Activated CD8-positive, alpha-beta T cell treated with anti-CD3 and anti-CD28 coated beads for 36 hours (primary cell): ENCODE measurements at places on chromosomes 4 and X. TPM values are rescaled to one million over a fixed set of nuclear protein-coding genes. Genes with fewer than 3 reads are reported as not detected.
A peak's percentile ranks its signal among the peaks of the same experiment; 100 is the strongest.

CWH43 gene
- total RNA-seq = not detected

SHISA3 gene
- not detected for total RNA-seq

FAT4 gene
- total RNA-seq = not detected

RHOXF1 gene
- total RNA-seq = not detected

MTNR1A gene
- not detected for total RNA-seq

DNA sequence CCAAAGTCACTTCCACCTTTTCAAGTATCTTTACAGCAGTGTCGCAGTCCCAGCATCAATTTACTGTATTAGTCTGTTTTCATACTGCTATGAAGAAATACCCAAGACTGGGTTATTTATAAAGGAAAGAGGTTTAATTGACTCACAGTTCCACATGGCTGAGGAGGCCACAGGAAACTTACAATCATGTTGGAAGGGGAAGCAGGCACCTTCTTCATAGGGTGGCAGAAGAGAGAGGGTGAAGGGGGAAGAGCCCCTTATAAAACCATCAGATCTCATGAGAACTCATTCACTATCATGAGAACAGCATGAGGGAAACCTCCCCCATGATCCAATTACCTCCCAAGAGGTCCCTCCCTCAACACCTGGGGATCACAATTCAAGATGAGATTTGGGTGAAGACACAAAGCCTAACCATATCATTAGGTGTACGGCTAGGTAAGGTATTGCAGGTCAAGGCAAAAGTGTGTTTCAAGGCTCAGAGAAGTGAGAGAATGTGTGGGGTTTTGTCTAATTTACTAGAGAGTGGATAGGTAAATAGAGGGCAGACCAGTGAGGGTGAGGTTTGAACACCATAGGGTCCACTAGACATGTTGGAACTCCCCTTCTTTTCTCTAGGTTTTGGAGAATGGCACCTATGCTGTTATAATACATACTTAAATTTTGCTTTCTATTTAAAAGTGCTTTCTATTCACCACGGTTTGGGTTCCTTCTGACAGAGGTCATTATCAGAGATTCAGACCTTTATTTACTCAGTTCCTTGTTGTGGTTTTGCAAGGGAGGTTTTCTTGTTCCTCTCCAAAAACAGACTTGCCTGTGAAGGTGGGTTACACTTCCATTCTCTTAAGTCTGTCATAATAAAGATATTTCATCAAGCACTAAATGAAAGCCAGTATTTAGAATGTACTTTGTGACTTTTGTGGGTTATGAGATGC lies 186.6 kb downstream of the CPEB2 start:
- DNase-seq = no peak

- DNase-seq = no peak
Observed at GRCh38 chrX:13770013-13770535, 35.5 kb downstream of the OFD1 start.

DNA sequence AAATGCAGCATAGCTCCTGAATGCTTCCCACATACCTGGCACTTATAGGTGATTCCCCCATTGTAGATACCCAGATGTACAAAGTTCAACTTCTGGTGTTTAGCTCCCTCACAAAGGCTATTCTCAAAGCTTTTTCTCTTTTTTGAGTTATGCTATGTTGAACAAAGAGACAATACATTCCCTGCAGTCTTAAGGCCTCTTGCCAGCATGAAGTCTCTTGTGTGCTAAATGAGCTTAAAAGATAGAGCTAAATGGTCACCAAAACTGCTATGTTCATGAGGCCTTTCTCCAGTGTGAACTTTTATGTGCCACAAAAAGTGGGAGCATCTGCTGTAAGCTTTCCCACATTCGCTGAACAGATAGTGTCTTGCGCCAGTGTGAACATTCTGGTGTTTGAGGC lies 111.2 kb upstream of the TMEM47 start:
- DNase-seq = no peak

GRCh38 chr4:84167564-84167963 lies 331.5 kb downstream of the NKX6-1 start:
- DNase-seq = no peak

- DNase-seq = no peak
Observed at GRCh38 chr4:88041626-88042025, 34.2 kb downstream of the PKD2 start.

DNA sequence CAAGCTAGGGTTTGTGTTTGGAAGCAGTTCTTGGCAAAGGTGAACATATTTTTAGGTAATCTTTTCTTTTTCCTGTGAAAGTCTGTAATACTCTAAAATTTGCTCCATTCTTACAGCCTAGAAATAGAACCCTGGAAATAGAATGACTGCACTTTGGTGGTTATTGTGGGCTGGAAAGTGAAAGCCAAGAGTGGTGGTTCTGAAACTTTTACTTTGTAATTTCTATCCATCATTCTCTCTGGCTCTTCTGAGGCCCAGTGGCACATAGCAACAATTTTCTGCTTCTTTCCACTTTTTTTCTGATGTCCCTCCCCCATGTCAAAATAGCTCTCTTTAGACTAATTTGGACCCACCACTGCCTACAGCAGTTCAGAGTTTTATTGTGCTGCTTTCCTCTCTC lies 300.4 kb upstream of the RPS6KA3 start:
- peak; percentile 17 for DNase-seq

DNA sequence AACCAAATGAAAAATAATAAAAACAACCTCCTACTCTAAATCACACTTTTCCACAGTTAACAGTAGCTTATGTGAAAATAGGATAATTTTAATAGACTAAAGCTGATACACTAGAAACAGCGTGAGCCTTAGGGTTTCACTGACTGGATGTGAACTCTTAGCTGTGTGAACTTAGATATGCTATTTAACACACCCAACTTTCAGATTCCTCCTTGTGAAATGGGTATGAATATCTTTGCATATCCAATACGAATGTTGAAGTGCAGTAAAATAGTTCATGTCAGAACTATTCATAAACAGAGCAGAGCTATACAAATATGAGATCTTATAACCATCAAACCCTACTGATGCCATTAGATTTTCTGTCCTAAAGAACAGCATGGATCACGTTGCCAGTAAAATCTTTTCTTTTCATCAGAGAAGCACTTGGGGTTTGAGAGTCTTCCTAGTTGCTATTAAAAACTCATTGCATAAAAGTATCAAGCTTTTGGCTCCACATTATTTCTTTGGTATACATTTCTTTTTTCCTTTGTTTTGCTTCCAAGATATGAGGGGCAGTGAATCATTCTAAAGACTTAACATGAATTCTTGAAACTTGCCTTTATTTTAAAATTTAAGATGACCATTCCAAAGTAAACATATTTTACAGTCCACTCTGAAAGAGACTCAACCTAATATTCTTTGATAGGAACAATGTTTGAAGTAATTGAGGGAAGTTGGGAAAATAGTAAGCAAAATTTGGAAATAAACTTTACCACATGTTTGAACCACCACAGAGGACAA lies 102.4 kb downstream of the CPE start:
- DNase-seq = no peak

- DNase-seq = no peak
Observed at GRCh38 chr4:176478076-176478475, 158.3 kb downstream of the SPCS3 start.

GRCh38 chr4:180947425-180947824 lies 1295.8 kb upstream of the TENM3 start:
- no peak for DNase-seq

DNA sequence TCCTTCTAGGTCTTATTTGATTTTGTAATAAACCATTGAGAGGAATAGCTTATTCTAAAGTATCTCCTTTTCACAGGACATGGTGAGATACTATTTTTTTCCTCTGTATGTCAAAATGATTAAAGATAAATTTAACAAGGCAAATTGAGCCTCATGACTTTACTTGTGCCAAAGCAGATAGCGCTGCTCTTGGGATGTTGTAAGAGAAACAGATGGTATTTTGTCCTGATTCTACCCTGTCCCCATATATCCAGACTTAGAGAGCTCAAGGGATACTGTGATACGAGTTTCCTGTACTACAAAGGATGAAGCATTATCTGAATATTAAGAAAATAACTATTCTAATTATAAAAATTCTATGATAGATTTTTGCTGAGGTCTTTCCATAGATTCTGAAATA lies 34.0 kb downstream of the EMCN start:
- no peak for DNase-seq

DNA sequence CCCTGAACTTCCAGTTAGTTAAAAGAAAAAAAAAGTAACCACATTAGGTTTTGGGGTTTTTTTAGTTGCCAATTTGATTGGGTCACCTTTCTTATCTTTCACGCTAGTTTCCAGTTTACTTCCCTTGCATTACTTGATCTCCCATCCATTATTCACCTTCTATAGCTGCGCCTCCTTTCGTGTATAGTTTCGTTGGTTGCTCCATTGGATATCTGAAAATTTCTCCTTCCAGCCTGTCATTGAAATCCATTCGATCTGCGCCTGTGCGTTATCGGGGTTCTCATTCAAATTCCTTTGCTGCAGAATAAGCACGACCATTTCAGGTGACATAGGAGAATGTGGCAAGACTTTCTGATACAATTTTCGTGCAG lies 764 bp downstream of the TRAPPC11 start:
- no peak for DNase-seq

DNA sequence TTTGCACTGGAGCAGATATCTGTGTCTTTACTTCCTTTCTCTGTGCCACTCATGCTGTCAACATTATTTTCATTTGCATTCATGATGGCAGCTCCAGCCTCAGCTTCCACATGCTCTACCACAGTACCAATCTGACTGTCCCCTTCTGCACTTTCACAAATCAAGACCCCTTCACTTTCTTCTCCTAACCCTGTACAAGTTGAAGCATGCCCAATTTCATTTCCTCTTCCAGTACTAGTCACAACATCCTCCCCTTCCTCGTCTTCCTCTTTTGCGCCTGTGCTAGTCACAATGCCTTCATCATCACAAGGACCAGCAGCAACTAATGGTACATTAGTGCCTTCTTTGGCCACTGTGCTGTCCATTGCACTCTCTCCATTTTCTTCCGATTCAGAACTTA lies 26.5 kb downstream of the BOD1L1 start:
- no peak for DNase-seq

DNA sequence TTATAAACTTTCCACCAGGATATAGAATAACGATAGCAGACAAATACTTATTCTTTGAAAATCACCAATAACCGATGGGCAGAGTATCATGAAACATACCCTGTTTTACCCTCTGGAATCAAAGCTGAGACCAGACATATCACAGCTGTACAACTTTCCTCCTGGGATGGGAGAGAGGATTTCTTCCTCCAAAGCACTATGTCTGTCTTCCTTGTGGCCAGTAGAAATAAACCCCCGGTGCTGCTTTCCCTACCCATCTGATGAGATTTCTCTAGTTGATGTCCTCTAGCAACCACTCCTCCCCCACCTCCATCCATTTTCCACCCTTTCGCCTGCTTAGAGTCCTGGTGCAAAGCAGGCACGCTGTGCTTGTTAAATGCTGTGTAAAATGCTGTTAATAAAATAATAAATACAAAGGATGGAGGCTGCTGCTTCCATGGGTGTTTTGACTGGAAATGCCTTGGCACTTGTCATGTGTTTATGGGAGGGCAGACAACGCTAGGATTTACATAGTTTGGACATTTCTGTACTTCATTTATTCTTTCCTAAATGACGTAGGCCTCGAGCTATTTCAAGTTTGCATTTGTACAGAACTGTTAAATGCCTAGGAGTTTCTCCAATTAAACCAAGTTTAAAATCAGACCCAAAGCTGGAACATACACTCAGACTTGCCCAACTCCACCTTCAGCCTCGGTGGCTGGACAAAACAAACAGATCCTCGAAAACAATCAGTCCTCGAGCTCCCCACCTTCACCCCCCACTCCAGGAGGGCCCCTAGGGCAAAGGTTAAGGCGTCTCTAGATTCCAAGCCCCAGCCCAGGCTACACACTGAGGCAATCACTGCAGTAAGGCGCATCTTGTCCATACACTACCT lies 10.1 kb downstream of the BCOR start:
- no peak for DNase-seq

GRCh38 chr4:2186133-2186864 lies 55.6 kb downstream of the HAUS3 start:
- no peak for DNase-seq
